ENCODE measurements at places on chromosomes 2 and 18.

DNA sequence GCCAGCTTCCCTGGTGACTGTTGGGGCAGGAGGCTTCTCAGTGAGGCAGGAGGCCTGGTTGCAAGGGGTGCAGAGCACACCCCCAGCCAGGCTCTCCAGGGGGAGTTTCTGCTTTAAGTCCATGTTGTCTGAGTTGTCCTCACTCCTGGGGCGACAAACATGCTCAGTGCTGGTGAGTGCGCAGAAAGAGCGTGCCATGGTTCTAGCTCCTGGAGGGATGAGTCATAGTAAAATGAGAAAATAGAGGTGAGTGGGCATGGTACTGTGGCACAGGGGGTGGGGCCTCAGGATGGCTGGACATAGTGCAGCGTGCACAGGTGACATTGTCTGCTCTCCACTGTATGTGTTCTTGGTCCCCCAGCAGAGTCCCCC, 457.2 kb upstream of the HS6ST1 start:
- DNase-seq, result no peak

GRCh38 chr2:230422149-230422548, 6.1 kb downstream of the SP100 start:
- no peak for DNase-seq

- no peak for DNase-seq
These were observed 90.3 kb upstream of the MAP3K20 start for GRCh38 chr2:172985139-172985892.

- no peak for DNase-seq
These were observed 901.4 kb downstream of the DCDC2C start for GRCh38 chr2:4604767-4605166.

DNA sequence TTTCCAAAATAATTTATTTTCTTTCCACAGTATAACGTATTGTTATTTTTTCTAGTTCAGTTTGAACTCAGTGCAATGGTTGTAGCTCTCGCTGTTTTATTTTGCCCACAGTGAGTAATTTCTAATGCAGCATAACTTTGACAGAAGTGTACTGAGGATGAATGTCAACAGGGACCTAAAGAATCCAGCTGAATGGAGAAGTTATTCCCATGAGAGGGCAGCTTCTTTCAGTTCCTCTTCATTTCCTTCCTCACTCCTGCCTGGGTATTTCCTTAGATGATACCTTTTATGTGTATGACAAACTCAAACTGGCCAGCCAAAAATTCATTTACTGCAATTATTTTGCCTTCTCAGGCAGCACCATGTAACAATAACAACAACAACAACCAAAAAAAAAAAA, 1223.1 kb upstream of the ZEB2 start:
- DNase-seq, result no peak

DNA sequence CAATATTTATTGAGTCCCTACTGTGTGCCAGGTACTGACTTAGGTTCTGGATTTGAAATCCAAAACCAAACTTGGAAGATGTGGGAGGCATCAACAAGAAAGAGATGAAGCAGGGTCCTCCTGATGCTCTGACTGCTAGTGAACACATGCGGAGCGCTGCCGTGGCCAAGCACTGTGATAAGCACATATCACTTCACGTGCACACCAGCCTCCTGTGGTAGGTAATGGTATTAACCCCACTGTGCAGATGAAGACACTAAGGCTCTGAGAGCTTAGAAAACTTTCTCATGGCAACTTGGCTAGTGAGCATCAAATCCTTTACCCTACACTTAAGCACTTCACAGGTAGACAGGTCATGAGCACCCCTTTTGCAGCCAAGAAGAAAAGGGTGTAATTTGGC, 216.1 kb downstream of the HAUS1 start:
- DNase-seq, result no peak

GRCh38 chr18:55999641-56000040, 411.6 kb upstream of the TCF4 start:
- no peak for DNase-seq
